ENCODE measurements at places on chromosomes 13 and 19.

- no peak for DNase-seq
Measured at GRCh38 chr19:18062028-18062427, 24.7 kb downstream of the IL12RB1 start.

- DNase-seq = peak; percentile 37
Measured at GRCh38 chr13:95494082-95494681, 58.3 kb upstream of the CLDN10 start.

DNA sequence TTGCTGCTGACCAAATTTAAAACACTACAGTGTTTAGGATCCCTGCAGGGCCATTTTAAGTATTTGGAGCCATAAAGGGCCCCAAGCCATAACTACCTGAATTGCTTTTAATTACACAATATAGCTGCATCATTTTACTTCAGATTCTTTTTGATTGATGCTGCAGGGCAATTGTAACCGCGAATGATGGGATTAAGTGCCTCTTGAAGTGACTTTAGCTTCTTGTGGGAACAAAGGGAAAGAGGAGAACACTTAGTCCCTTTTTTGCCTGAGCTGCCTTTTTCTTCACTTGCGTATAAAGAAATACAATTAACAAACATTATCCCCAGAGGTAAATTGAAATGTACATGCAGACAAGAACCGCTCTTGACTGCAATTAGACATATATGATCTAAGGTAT, 228.5 kb downstream of the ZIC5 start:
- no peak for DNase-seq

DNA sequence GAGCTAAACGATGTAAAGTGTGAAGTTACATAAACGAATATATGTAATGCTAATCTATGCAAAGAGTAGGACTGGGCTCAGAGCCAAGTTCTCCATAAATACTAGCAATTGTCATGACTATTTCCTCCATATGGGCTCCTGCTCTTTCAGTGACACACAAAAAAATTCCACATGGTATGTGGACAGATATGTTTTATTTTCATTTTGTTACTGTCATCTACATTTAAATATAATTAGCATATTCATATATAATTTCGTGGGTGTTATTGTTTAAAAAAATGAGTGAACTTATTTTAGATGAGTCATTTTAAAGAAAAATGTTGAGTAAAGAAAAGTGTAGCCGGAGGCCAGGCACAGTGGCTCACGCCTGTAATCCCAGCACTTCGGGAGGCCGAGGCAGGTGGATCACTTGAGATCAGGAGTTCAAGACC, 5.0 kb upstream of the IGSF23 start:
- DNase-seq = no peak

DNA sequence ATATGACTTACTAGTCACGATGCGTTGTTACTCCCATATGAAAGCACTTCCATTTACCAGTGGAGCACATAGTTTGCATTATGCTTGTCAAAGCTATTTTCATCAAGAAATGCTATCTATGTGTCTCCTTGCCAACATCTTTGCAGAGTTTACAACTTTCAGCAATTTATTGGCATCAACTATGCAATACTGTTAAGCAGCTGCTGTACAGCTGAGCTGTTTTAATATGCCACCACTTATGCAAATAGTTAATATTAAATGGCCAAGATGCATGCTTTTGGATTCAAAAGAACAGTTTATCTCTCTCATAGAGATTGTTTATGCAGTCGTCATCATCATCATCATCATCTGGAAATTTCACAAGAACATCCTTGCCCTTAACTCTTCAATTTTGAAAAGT, 67.9 kb upstream of the KLF5 start:
- DNase-seq = no peak

DNA sequence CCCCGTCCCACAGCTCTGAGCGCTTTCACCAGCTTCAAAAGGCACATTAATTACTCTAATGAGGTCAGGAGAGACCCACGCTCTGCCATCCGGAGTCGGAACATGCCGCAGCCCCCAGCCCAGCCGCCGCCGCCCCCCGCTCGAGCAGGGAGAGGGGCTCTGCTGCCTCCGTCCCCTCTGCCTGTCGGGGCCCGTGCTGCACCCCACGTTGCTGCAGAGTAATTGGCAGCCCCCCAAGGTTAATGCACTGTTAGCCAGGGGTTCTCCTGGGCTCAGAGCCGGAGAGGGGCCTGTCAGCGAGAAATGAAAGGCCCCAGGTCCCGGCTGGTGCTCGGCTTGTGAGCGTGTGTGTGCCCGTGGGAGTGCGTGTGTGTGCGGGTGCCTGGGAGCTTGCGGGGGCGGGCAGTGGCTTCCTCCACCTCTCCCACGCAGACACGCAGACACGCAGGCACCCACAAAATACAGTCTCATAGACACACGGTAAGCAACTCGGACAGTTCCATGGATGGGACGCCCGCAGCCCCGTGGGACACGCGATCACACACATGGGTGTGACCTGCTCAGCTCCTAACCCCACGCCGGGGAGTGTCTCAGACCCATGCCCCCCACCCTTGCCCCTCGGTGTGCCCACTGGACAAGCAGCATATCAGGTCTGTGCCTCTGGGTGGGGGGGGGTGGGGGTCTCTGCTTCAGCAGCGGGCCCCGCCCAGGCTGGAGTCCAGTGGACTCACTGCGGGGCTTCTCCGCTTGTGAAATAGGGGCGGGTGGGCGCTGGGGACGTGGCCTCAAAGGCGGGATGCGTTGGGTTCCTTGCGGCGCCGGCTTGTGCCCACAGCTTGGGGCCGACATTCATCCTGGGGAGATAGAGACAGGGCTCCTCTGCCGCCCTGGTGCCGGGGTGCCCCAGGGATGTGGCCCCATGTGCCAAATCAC, 4.8 kb upstream of the EFNA2 start:
- DNase-seq = no peak
